ENCODE measurements at places on chromosomes 7 and 10. TPM values are rescaled to one million over a fixed set of nuclear protein-coding genes. Genes with fewer than 3 reads are reported as not detected.

BBS9 gene
- 52.3 TPM for total RNA-seq

CARD11 gene
- total RNA-seq: 0.87 TPM

AS3MT gene
- 40.3 TPM for total RNA-seq

IGFBP3 gene
- total RNA-seq: 29.0 TPM

SPDYE3 gene
- not detected for total RNA-seq

PDCD11 gene
- 42.8 TPM for total RNA-seq

XRCC2 gene
- 30.0 TPM for total RNA-seq

FFAR4 gene
- total RNA-seq: 0.04 TPM

ATE1 gene
- total RNA-seq: 26.4 TPM

CD36 gene
- total RNA-seq: 0.34 TPM

HACD1 gene
- total RNA-seq: 1.9 TPM

TFEC gene
- total RNA-seq: 0.06 TPM

INHBA gene
- total RNA-seq: 0.09 TPM

COL17A1 gene
- 2.3 TPM for total RNA-seq

ZNF503 gene
- 8.3 TPM for total RNA-seq

NKX2-3 gene
- not detected for total RNA-seq

MLXIPL gene
- 0.87 TPM for total RNA-seq

IDI1 gene
- total RNA-seq: 168 TPM

CCDC7 gene
- 4.1 TPM for total RNA-seq

TBC1D12 gene
- total RNA-seq: 6.6 TPM

ASB4 gene
- total RNA-seq: not detected

CLEC5A gene
- total RNA-seq: not detected

TSPAN33 gene
- 34.5 TPM for total RNA-seq

BTBD16 gene
- not detected for total RNA-seq

LRRN3 gene
- 2.4 TPM for total RNA-seq
